ENCODE measurements at places on chromosomes 12 and 14.

DNA sequence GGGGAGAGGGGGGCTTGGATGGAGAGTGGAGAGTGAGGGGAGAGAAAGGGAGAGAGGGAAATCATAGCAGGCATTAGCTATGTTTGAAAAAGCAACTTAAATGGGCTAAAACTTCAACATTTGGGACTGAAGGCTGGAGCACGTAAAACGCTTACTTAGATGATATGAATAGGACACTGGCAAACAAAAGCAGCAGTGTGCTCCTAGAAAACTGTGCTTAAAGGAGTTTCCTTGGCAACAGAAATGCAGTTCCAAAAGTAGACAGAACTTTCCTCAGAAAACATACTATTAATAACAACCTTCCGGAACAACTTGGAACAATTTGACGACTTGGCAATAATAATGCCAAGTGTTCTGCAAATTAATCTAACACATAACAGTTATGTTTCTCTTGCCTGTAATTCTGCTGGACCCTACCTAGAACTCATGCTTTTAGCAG lies 235.5 kb upstream of the NPAS3 start:
- DNase-seq, result peak; percentile 77

DNA sequence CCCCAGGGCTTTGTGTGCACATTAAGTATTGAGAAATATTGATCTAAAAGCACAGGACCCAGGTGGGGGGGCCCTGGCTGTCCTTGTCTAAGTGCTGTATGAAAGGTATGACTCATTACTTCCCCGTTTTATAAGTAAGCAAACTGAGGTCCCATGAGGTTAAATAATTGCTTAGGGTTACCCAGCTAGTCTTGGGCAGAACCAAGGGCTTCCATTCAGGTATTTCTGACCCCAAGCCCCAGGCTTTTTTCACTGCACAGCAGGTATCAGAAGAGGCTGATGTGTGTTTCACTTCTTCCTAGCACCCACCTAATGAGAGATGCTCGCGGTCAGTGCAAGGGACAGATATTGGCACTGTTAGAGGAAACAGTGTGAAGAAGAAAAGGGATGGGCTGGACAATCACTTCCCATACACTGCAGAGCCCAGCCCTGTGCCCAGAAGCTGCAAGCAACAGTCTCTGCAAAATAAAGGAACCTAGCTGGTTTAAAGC lies 4.7 kb upstream of the TC2N start:
- DNase-seq, result no peak

- no peak for DNase-seq
Measured at GRCh38 chr14:36021030-36021422, 155.5 kb downstream of the PTCSC3 start.

DNA sequence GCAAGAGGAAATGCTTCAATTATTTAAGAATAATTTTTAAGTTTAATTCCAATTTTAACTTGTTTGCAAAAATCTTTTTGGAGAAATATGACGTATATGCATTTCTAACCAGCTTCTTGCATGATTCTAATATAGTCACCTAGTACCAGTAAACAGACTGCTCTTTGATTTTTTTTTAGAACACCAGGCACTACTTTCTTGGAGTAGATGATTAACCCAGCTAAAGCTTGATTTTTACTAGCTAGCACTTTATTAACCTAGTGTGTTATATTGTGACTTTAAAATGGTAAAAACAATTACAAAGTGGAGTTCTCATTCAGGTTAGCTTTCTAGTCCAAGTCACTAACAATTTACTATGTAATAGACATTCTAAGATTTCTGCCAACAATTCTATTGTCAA lies 32.6 kb upstream of the FGD4 start:
- no peak for DNase-seq

DNA sequence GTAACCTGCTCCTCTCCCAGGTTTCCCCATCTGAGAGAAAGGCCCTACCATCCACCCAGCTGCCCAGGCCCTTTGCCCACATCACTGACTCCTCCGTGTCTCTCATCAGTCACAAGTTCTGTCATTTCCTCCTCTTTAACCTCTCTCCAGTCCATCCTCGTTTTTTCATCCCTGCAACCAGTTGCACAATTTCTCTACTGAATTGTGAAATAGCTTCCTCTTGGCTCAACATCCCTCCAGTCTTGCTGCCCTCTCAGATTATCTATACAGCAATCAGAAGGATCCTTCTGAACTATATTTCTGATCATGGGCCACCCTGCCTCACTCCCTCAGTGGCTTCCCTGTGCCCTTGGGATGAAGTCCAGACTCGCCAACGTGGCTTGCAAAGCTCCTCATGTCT lies 6.8 kb downstream of the FAM161B start:
- DNase-seq, result no peak

DNA sequence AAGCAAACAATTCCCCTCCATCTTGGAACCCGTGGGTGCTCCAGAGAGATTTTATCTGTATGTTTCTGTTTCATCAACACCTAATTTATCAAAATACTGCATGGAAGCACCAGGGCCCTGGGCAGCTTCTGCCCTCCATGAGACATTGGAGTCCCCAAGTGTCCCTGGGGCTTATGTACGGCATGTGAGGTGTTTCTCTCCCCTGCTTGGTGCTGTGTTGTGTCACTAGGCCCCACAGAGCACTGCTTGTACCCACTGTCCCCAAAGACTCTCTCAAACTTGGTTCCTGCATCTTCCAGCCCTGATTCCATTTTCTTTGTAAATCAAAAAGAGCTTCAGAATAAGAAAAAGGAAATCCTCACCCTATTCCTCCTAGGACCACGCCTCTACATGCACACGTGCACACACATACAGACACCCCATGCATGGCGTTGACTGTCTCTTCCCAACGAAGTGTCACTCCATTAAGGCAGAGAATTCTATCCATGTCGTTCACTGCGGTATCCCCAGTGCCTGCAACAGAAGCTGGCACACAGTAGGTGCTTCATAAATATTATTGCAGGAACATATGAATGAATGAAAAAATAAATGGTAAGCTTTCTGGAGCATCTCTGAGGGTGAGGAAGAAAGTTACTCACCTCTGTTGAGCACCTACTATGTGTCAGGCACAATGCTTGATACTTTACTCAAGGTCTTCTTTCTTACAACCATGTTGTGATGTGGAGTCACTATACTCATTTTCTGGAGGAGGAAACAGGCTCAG lies 191.6 kb downstream of the DICER1 start:
- DNase-seq, result no peak

GRCh38 chr14:32336702-32337101 lies 7.6 kb downstream of the AKAP6 start:
- no peak for DNase-seq

GRCh38 chr12:130925666-130926015 lies 28.1 kb upstream of the ADGRD1 start:
- no peak for DNase-seq

DNA sequence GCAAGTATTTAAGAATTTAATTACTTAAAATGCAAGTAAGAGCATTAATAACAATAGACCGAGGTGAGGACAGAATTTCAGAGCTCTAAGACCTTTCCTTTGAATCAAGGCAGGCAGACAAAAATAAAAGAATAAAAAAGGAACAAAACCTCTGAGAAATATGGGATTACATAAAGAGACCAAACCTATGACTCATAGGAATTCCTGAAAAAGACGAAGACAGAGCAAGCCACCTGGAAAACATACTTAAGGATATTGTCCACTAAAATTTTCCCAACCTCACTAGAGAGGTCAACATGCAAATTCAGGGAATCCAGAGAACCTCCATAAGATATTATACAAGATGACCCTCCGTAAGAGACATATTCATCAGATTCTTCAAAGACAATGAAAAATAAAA lies 325.1 kb downstream of the AEBP2 start:
- DNase-seq, result no peak

DNA sequence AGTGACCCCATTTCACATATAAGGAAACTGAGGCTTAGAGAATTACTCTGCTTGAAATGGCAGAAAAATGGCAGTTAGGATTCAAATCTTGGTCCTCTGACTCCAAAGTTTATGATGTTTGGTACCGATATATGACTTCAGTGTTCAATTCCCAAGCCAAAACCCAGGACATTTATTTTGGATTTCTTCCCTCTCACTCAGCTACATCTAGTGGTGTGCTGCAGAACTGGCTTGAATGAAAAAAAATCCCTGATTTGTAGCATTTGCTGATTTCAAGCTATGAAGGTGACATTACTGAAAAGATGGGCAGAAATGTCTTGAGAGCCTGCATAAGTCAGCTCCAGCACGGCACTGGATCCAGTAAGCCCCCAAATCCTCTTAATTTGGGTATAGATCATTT lies 106.4 kb downstream of the EFCAB11 start:
- no peak for DNase-seq

- DNase-seq, result no peak
Measured at GRCh38 chr12:13218641-13219040, 22.1 kb downstream of the EMP1 start.

- no peak for DNase-seq
Measured at GRCh38 chr12:11754256-11754655, 104.8 kb downstream of the ETV6 start.

DNA sequence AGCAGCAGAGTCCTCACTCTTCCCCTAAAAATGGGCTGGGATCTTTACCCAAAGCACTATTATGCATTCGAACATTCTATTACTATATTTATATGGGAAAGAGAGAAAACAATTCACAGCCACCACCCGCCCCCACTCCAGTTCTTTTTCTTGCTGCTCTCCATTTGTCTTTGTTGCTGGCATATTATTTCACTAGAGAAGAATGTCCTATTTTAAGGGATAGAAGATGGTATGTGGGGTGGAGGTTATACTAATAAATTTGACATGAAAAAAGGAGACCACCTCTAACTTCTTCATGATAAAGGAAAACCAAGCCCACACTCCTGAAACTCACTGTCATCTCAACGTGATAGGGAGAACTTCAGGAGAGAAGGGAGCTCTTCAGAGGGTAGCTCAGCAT lies 28.5 kb upstream of the NTF3 start:
- DNase-seq, result no peak

DNA sequence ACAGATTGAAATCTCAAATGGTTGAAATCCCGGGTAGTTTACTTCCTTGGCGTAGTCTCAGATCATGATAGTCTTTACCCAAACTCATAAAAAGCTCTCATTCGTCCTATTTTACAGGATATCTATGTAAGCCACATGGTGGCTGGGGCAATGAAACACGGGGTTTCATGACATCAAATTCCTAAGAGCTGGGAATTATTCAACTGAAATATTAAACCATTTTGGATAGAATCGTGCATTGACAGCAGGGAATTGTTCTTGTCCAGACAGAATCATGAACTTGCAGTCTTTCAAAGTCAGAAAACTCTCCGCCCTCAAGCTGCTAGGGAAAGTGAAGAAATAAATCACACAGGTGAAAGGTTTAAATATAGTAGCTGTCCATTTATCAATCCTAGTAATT lies 33.2 kb upstream of the PRKAB1 start:
- DNase-seq, result no peak

DNA sequence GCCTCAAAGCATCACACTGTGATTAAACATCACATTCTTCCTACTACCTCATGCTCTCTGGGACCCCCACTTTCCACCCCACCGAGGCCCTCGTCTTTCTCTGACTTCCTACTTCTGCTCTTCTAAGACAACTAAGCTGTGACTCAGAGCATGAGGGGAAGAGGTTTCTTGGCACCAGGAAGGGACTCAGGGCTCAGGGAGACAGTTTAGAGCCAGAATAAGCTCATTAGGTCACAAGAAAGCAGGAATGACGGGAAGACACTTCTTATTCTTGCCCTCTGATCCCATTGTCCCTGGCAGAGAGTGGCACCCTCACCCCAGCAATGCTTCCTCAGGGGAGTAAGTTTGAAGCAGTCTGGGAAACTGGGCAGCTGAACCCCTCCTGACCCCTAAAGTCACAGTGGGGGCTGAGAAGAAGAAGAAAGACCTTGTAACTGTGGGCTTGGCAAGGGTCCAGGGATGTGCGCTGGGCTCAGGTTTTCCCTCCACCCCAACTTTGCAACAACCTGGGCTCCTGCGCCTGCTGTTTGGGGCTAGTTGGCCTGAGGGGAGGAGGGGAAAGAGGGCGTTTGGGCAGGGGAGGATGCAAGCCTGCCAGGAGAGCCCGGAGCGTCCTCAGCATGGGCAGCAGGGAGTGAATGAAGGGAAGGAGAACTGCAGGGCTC lies 64.6 kb upstream of the ACTN1 start:
- DNase-seq, result no peak

DNA sequence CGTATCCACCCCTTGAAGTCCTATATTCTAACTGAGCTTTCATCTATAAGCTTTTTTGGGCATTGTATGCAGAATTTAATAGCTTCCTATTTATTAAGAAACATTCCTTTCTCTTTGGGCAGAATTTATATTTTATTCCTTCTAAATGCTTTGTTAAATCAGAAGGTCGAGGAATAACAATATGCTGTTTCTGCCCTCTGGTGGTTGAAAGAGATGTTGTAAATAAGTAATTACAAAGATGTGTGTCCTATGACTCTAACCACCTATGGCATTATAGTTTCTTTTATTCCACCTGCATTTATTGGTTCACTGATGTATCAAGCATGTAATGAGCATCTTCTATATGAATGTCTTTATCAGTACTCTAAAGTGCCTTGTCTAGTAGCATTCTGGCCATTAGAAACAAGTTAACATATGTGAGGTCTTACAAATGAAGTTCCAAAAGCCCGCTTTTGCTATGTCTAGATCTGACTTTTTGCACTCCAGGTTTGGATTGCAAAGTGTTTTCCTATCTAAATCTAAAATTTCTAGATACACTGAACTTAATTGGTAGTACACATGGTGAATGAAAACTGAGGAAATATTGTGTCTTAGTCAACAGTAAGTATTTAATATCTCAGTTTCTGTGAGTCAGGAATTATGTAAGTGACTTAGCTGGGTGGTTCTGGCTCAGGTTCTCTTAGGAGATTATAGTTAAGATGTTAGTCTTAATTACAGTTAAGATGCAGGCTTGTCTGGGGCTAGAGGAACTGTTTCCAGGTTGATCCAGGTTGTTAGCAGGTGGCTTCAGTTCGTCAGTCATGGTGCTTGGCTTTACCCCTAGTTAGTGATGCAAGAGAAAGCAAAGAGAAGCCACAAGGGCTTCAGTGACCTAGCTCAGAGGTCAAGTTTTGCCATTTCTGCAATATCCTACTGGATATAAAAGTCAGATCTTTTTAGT lies 57.5 kb downstream of the PLEKHA5 start:
- no peak for DNase-seq

Data from caudate nucleus (tissue), 63 donors.